T47D (cell line): ENCODE measurements at places on chromosomes 5 and 9.

- no peak for DNase-seq
Observed at GRCh38 chr9:69085569-69086283, 50.2 kb downstream of the FXN start.

- DNase-seq, result no peak
Observed at GRCh38 chr5:178325679-178326373, 93.2 kb upstream of the PHYKPL start.

- no peak for DNase-seq
Observed at GRCh38 chr5:113114559-113114958, 138.0 kb downstream of the DCP2 start.

- DNase-seq, result no peak
Observed at GRCh38 chr9:135039916-135040645, 47.4 kb upstream of the OLFM1 start.

- no peak for DNase-seq
Observed at GRCh38 chr5:135264451-135265440, 134.3 kb downstream of the MACROH2A1 start.

DNA sequence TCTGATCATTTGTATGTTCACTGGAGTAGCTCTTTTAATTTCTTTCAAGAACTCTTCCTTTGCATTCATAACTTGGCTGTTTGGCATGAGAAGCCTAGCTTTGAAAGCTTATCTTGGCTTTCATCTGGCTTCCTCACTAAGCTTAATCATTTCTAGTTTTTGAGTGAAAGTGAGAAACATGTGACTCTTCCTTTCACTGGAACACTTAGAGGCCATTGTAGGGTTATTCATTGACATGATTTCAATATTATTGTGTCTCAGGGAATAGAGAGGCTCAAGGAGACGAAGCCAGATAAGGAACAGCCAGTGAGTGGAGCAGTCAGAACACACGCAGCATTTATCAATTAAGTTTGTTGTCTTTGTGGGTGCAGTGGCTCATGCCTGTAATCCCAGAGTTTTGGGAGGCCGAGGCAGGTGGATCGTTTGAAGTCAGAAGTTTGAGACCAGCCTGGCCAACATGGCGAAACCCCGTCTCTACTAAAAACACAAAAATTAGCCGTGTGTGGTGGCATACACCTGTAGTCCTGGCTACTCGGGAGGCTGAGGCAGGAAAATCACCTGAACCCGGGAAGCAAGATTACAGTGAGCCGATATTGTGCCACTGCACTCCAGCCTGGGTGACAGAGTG, 98.3 kb downstream of the UGCG start:
- DNase-seq, result no peak

DNA sequence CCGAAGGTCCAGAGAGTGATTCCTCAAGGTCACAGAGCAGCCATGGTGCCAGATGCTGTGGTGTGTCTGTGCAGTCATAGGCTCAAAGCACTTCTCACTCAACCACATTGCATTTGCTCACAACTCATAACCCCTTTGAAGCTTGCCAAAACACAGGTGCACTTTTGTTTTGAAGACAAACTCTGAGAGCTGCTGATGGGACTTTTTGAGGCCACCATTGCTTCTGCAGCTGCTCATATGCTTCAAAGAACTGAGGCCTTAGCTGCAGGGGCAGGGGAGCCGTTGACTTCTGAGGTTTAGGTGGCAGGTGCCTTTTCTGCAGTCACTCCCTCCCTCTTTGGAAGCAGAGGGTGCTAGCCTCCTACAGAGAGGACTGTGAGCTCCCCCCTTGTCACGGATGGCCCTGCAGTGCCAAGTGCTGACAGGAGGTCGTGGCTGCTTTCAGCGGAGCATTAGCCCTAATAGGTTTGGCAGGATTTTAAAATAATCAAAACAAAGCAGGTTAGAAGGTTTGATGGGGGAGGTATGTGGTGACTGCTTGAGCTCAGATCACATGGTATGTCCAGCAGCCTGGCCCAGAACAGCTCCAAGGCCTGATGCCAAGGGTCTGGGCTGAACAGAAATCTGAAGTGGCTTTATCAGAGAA, 232.1 kb downstream of the MAN2A1 start:
- no peak for DNase-seq

- no peak for DNase-seq
Observed at GRCh38 chr5:1185629-1186350, 15.6 kb upstream of the SLC6A19 start.

- DNase-seq, result peak; percentile 33
Observed at GRCh38 chr9:32011049-32011448, 373.4 kb upstream of the ACO1 start.

- no peak for DNase-seq
Observed at GRCh38 chr5:80961376-80962281, 1.5 kb downstream of the RASGRF2 start.

- no peak for DNase-seq
Observed at GRCh38 chr5:171615705-171616640, 169.6 kb upstream of the SMIM23 start.

GRCh38 chr5:66896171-66896570, 300.0 kb downstream of the MAST4 start:
- DNase-seq, result no peak

- no peak for DNase-seq
Observed at GRCh38 chr5:119049824-119050449, 20.9 kb upstream of the DMXL1 start.

DNA sequence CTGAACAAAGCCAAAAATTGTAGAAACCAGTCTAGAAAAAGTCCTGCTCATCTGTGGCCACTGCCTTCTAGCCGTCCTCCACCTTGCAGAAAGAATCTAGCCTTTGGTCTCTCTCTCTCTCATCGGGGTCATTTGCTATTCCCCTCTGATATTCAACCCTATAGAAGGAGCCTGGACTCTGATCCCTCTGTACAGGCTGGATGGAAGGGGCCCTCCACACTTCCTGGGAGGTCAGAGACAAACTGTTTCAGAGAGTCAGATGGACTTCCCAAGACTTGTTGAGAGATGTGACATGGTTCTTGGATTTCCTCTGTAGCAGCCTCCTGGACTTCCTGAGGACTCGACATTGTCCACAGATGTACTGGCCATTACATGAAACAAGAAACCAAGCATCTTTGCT, 85.0 kb upstream of the RUSC2 start:
- DNase-seq, result no peak

DNA sequence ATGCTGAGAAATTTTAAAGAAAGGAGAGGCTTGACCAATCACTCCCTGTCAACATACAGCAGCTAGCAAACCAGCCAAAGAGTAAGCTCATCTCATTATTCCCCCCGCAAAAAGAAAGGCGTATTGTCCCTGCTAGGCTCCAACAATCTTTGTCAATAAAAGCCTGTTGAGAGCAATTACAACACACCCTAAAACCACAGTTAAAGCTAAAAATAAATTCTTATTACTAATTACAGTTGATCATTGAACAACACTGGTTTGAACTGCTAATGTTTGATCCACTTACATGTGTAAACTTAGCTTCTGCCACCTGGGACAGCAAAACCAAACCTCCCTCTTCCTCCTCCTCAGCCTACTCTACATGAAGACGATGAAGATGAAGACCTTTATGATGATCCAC, 151.2 kb downstream of the TSSK1B start:
- no peak for DNase-seq

DNA sequence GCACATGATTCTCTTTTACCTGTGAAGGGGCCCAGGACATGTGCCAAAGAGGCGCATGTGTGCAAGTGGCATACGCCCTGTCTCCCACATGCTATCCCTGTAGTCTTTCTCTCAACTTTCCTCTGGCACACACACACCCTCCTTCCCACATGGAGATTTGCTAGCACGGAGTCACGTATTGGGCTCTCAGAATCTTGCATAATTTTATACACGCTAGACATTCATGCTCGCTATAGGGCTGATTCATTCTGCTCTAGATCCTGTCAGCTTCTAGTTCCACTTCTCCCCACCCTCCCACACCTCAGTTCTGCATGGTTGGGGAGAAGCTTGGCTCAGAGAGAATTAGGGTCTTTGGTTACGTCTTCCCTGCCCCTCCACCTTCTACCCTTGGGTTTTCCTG, 72.8 kb downstream of the CD180 start:
- DNase-seq, result no peak

GRCh38 chr9:70484232-70485130, 70.0 kb upstream of the KLF9 start:
- peak; percentile 44 for DNase-seq

GRCh38 chr9:20728493-20729220, 44.6 kb downstream of the FOCAD start:
- no peak for DNase-seq

GRCh38 chr9:33318225-33318624, 27.9 kb downstream of the NFX1 start:
- no peak for DNase-seq

- no peak for DNase-seq
Observed at GRCh38 chr9:75039009-75039408, 10.9 kb upstream of the CARNMT1 start.

- no peak for DNase-seq
Observed at GRCh38 chr9:118577121-118577520, 792.1 kb downstream of the BRINP1 start.

DNA sequence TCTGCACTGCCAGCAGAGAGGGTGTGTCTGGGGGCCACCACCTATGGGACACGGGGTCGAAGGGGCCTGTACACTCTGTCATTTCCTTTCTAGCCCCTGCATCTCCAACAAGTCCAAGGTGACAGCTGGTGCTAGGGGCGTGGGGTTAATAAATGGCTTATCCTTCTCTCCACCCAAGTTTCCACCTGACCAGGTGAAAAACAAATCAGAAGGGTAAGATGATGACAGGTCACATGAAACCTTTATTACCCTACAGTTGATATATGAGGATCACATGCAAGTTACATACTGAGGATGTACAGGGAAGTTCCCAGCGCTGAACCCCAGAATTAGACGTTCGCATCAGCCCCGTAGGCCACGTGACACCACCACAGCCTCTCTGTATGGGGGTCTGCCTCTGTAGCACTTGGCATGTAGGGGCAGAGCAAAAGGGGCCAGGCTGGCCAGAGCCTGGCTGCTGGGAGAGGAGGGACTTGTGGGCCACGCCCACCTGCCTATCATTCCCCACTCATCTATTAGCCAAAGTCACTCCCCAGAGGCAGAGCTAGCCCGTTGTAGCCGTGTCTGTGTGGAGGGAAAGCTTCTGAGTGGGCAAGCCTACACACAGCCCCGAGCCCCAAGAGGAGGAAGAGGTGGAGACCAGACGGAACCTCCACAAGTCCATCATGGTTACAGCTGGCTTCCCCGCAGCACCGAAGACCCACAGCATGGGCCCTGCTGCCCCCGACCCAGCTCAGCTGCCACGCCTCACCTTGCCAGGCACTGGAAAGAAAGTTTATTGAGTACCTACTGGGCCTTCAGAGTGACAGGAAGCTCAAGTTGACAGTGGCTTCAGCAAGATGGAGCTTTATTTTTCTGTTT, 2.2 kb downstream of the TMEM141 start:
- DNase-seq, result no peak

DNA sequence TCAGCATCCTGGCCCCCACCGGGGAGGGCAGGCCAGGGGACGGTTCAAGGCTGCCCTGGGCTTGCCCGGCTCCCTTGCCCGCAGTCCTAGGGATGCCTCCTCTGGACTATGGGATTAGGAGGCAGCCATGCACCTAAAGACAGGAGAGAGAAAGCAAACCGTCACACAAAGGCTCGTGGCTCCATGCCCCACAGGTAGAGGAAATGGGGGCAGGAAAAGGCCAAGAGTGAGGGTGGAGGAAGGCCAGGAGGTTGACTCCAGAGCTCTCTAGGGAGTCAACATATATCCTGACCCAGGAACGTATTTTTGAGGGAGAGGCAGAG, 9.7 kb downstream of the MGAT1 start:
- no peak for DNase-seq

GRCh38 chr9:87280421-87280820, 217.2 kb upstream of the DAPK1 start:
- no peak for DNase-seq

DNA sequence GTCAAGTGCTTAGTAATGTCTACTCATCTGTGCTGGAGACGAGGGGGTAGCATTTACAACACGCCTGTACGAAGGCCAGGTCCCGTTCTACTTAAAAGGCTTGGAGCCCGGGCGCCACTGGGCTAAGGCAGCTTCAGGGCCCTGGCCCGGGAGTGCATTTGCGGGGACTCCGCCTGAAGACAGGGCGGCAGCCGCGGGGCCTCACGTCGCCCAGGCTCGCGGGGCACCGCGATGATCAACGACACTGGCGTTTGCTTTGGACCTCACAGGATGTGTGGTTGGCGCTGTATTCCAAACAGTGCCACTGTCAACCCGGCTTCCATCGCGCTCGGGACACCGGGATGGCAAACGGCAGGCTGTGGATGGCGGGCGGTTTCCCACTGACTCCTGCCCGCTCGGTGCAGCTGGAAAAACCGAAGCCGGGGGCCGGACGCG, 1.1 kb upstream of the TENT4A start:
- peak; percentile 61 for DNase-seq

DNA sequence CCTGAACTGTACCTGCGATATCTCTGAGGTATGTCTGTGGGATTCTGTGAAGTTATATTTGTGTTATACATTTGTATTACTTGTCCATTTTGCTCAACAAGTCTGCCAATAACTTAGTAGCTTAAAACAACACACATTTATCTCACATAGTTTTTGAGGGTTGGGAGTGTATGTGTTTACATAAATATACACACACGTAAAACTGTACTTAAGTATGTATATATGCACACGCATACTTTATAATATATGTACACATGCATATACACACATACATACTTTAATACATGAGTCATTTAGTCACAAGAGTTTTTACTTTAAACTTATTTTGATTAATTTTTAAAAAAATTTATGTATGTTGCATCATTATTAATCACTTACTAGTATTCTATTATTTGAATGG, 205.9 kb upstream of the EDIL3 start:
- no peak for DNase-seq

- DNase-seq, result no peak
Observed at GRCh38 chr5:7412409-7412808, 16.5 kb downstream of the ADCY2 start.

- DNase-seq, result no peak
Observed at GRCh38 chr5:136981936-136982335, 517.2 kb downstream of the SPOCK1 start.

DNA sequence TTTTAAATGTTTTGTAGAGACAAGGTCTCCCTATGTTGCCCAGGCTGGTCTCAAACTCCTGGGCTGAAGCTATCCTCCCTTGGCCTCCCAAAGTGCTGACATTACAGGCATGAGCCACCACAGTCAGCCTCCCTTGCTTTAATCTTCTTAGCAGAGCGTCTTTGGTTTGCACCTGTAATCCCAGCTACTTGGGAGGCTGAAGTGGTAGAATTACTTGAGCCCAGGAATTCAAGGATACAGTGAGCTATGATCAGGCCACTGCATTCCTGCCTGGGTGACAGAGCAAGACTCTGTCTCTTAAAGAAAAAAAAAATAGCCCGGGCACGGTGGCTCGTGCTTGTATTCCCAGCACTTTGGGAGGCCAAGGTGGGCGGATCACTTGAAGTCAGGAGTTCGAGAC, 27.8 kb downstream of the UBE2D2 start:
- DNase-seq, result no peak

DNA sequence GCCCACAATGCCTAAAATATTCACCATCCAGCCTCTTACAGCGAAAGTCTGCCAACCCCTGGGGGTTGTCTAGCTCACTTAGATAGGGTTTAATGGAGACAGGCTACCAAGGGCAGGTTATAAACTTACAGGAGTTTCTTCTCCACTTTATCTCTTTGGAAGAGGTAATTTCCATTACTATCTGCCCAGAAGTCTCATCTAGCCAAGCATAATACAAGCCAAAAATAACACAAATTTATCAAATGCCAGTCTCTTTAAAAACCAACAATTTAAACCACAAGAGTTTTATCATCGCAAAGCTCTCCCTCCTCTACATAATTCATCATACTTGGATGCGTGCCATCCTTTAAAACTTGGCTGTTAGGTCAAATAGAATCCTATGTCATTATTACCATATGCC, 6.2 kb downstream of the RBM22 start:
- DNase-seq, result no peak
